ENCODE measurements at places on chromosomes 1 and 21.

GRCh38 chr1:101150670-101151069, 86.1 kb upstream of the S1PR1 start:
- no peak for DNase-seq

DNA sequence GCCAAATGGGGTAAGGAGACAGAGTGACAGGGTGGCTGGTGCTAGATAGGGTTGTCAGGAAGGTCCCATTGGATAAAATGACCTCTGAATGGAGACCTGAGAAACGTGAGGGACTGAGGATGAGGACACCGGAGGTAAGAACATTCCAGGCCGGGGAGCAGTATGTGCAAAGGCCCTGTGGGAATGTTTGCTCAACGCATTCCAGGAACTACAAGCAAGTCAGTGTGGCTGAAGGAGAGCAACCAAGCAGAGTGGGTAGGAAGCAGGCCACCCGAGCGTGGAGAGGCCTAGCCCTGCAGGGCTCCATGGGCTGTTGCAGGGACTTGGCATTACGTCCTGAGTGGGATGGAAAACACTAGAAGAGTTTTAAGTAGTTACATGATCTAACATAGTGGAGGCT, 185.6 kb downstream of the ZBTB18 start:
- no peak for DNase-seq

DNA sequence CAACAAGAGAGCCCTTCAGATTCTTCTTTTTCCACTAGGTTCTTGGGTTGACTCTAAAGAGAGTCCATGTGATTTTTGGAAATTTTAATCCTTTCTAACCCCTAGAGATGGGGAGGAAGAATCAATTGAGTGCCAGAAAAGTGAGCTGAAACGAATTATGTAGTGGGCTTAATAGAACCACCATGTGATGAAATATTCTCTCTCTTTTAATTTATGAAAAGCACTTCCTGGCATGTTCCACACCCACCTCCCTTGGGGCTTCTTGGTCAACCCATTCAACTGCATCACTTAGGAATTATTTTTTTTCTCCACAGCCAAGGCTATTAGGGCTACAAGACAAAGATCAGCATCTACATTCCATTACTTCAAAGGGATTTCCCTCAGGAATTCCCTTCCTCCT, 79.6 kb downstream of the ZC3H11B start:
- DNase-seq, result no peak

DNA sequence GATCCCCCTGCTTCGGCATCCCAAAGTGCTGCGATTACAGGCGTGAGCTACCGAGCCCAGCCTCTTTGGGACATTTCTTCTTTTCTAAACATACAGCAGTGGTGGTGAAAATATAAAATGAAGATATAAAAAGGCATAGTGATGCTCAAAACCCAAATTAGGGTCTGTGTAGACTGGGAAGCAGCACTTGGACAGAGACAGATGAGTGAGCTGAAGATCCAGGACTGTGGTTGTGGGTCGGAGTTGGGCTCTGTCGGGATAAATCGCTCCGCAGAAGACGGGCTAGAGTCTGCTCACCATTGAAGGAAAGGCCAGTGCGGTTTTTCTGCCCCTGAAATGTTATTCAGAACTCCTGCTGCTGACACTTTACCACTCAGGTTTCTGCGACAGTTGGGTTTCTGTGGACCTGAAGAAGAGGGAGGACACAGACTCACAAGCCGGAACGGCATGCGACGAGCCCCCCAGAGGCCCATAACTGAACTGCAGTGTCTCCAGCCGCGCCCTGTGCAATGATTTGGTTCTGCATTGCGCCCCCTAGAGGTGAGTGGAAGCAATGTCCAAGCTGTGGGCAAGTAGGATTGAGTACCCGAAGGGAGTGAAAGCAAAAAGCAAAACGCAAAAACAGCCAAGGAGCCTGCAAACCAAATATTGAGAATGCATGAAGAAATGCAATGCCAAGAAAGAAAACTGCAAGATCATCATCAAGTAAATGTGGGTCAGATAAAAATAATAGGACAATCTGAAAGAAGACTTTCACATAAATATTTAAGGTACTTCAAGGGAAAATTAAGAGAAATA, 66.6 kb downstream of the GABPA start:
- no peak for DNase-seq

DNA sequence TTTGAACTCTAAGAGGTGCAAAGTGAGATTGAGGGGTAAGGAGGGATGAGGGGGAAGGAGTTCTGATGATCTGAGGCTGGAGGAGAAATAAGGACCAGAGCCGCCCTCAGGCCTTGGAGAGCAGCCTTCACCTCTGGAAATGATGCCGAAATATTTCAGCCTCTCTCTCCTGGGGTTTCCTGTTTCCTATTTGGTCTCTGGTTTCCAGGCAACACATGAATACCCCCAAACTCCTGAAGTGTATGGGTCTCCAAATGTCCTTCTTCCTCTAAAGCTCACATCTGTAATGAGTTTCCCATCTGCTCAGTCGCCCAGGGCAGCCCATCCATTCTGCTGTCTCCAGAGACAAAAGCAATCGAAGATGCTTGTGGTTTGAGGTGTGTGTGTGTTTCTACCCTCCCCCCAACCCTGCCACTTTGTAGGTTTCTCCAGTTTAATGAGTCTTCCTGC, 52.0 kb upstream of the FAM20B start:
- no peak for DNase-seq

DNA sequence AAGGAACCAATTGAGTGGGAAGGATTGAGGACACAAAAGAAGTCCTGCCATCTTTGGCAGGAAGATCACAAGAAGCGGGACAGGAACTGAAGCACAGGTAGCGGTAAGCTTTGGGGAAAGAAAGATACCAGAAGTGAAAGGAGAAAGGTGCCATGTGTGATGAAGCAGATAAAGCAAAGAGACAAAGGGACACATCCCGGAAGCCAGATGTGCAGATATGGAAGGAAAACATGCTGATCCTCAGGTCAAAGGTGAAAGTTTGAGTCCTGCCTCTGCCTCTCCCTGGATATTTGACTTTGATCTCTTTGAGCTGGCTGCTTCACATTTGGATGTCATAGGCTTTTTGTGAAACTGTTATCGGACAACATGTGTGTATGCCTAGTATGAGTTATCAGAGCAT, 34.0 kb downstream of the ACP6 start:
- no peak for DNase-seq

DNA sequence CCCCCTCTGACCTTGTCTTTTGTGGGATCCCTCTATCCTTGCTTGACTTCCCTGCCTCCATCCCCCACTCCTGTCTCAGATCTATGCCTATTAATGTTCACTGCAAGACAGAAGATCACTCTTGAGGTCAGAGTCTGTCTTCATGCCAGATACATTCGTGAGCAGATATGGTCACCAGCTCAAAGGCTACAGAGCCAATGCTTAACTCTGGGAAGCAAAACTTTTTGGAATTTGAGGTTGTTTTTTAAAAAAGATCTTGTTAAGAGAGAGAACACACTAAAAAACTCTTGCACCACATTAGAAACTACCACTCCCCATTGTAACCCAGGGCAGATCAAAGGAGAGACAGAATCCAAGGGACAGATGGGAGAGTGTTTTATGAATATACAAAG, 17.1 kb upstream of the A3GALT2 start:
- DNase-seq, result no peak

DNA sequence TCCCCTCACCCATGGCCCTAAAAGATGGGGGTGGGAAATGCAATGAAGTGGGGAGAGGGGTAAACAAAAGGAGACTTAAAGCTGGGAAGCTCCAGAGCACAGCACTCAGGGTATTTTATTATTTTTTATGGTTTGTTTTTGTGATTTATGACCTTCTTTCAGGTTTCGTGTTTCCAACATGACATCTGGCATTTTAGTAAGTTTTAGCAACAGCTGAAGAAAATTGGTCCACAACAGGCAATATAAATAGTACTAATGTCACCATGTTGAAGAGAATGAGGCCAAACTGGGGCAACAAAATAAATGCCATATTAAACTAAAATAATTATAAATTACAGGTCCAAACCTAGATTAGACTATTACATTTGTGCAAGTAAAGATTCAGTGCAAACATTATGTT, 56.3 kb downstream of the TBX15 start:
- peak; percentile 33 for DNase-seq

- no peak for DNase-seq
These were observed 553.8 kb upstream of the CAMK1G start for GRCh38 chr1:209029737-209030136.

- no peak for DNase-seq
These were observed 741 bp downstream of the DUSP10 start for GRCh38 chr1:221740993-221741702.

DNA sequence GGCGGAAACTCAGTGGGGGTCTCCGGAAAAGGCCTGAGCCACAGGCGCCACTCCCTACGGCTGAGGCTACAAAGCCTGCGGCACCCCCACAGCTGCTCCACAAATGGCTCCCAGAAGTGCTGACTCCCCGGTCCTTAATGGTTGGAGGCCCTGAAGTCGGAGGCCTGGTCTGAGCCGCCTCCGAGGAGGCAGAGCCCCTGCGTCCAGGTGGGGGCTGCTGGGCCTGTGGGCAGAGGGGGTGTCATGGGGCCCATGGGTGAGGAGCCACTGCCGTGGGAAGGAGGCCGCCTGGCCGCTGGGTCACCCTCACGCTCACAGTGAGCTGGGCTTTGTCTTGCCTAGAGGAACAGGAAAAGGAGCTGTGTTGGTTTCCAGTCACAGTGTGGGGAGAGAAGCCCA, 12.4 kb upstream of the COL18A1 start:
- DNase-seq, result no peak

- DNase-seq, result no peak
These were observed 5.7 kb upstream of the ATP13A2 start for GRCh38 chr1:17017435-17017834.

- peak; percentile 29 for DNase-seq
These were observed 9.6 kb downstream of the P3H1 start for GRCh38 chr1:42756956-42757891.

GRCh38 chr1:204751480-204751879, 65.9 kb upstream of the LRRN2 start:
- no peak for DNase-seq

DNA sequence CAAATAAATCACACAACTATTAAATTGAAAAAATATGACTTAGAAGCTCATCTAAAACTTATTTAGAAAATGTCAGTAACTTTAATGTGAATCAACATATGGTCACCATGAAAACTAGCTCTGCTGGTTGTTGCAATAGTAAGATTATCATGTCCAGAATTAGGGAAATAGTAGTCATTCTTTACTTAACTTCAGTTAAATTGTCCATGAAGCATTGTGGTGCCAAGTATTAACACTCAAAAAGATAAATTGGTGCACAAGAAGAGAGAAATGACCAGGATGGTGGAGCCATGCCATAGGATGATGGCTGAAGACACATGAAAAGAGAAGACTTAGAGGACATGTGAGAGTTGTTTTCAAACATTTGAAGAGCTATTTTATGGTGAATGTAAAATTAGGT, 130.2 kb upstream of the PTGFR start:
- peak; percentile 61 for DNase-seq

DNA sequence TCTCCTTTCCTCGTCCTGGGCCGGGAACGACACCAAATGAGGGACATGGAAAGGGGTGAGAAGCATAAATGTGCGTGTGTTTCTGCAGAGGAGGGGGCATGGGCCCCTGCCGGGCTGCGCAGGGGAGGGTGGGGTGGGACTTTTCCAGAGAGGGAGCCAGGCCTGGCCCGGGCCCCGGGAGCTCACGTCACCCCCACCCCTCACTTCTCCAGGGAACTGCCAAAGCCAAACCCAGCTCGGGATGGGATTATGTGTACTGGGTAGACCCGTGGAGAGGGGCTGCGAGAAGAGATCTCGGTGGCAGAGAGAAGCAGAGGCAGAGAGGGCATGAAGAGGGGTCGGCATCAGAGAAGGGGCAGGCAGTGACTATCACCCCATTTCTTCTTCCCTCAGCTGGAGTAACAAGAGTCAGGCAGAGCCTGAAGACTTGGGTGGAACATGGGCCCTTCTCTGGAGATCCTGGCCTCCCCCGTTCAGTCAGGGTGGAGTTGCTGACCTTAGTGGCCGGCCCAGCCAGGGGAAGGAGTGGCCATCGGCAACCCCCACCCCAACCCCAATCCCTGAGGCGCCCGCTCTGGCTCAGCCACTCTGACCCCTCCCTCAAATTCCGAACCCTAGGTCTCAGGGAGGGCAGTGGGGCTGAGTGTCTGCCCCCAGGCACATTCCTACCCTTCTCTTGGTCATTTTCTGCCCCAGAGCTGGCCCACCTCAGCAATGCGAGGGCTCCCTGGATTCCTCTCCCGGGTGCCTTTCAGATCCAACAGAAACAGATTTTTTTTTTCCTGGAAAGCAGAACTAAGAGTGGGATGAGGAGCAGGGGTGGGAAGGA, 1.2 kb downstream of the ADAMTSL4 start:
- DNase-seq, result no peak

- no peak for DNase-seq
These were observed 17.4 kb downstream of the AZIN2 start for GRCh38 chr1:33098371-33098770.

GRCh38 chr1:198892065-198892464, 253.2 kb downstream of the PTPRC start:
- DNase-seq, result peak; percentile 40

GRCh38 chr1:242398351-242398750, 126.1 kb downstream of the PLD5 start:
- no peak for DNase-seq

GRCh38 chr1:81446000-81446669, 354.6 kb upstream of the ADGRL2 start:
- peak; percentile 65 for DNase-seq

DNA sequence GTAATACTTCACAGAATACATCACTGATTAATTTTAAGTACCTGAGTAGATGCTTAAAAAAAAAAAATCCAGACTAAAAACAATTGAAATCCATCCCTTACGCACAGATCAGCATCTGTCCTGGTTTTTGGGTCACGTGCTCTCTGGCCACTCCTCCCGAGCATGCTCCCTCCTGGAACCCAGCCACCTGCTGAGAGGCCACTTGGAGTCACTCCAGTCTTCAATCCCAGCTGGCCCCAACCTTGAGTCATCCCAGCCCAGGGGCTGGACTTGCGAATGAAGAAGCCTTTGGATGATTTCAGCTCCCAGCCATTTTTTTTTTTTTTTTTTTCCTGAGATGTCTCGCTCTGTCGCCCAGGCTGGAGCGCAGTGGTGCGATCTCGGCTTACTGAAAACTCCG, 8.9 kb downstream of the MAP1LC3C start:
- DNase-seq, result peak; percentile 88

GRCh38 chr21:42164064-42164789, 54.7 kb upstream of the ABCG1 start:
- DNase-seq, result no peak

DNA sequence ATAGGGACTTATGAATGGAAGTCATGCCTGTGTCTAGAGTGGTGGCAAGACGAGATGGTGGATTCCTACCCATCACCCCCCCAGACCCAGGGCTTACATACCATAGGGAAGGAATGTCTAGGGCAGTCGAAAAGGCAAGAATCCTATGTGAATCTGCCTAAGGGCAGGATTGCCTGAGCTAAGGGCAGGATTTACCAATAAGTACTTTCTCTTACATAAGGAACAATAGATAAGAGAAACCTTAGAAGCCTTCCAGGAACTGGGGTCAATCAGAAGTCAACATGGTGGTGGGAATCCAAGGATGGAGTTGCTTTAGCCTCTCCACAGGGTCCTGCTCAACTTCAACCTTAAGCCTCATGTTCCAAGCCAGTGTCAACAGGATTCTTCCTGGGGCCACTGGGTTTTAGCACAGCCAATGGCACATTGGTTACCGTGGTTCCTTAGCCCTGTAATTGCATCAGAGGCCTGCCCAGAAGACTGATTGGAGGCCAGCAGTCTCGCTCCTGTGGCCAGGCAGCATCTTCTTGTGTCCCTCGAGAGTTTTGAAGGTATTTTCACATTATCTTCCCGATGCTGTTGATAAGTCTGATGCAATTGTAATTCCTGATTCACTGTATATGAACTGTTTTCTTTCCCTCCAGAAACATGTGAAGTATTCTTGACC, 20.7 kb downstream of the BACE2 start:
- DNase-seq, result no peak

- DNase-seq, result no peak
These were observed 34.2 kb upstream of the PBX1 start for GRCh38 chr1:164524810-164525209.

- no peak for DNase-seq
These were observed 69.1 kb downstream of the OLIG1 start for GRCh38 chr21:33139084-33139483.

All from NCI-H446 treated with DMSO at 0.1 percent for 48 hours (cell line).